ENCODE measurements at places on chromosomes 6 and 20.

GRCh38 chr6:18147616-18148015 is 7.3 kb downstream of the TPMT start:
- no peak for DNase-seq

- DNase-seq: peak; percentile 12
These were observed 485 bp upstream of the RTF2 start for GRCh38 chr20:56467968-56468315.

- DNase-seq: no peak
These were observed 11.5 kb upstream of the CDKN1A start for GRCh38 chr6:36666826-36667591.

DNA sequence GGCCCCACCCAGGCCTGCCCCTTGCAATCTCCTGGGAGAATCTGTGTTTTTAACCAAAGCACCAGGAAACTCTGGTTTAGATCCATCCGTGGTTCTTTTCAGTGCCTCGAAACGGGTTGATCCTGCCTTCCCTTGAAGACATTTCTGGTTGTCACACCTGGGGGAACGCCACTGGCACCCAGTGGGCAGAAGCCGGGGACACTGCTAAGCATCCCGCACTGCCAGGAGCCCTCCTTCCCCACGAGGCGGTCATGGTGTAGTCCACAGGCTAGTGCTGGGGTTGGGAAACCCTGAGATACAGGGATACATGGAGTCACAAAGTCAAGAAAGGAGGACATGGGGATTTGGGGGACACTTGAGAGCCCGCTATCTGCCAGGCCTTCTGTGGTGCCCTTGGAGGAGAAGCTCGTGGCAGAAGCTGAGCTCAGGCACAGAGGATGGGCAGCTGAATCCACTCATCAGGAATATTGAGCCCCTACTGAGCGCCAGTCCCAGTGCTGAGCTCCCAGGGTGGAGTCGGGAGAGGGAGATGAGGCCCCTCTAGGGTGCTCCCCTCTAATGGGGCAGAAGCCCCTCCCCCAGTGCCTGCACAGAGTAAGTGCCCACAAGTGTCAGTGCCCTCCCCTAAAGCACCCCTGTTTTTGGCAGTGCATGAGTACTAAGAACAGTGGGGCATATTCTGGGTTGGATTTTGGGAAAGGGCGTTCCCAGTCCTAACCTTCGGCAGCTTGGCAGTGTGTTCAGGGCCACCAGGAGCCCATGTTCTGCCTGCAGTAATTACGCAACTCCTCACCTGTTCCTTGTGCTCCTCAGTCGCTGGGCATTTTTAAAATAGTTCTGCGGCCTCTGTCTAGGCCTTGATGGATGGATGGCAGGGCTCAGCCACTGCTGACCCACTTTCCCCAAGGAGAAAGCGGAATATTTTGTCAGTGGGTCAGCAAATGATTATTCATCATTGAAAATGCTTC is 25.6 kb upstream of the PHACTR3 start:
- no peak for DNase-seq

DNA sequence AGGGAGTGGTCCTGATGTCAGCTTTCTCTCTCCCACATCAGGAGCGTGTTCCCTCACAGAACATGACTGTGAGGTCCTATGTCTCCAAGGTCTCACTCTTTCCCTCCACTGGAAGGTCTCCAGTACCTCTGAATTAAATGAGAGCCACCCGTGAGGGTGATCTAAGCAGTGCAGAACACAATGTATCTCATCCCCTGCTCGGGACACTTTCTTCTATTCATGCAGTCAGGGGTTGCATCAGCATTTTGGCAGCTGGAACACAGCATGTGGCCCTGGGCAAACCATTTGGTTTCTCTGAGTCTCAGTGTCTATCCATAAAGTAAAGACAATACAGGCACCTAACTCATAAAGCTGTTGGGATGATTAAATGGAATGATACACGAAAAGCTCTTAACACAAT is 34.2 kb downstream of the MAFB start:
- peak; percentile 14 for DNase-seq

GRCh38 chr20:39670988-39671387 is 708.8 kb downstream of the DHX35 start:
- DNase-seq: no peak

- no peak for DNase-seq
These were observed 157.2 kb downstream of the CDH26 start for GRCh38 chr20:60115451-60115850.

GRCh38 chr6:83215131-83216047 is 22.2 kb downstream of the RWDD2A start:
- DNase-seq: peak; percentile 48

DNA sequence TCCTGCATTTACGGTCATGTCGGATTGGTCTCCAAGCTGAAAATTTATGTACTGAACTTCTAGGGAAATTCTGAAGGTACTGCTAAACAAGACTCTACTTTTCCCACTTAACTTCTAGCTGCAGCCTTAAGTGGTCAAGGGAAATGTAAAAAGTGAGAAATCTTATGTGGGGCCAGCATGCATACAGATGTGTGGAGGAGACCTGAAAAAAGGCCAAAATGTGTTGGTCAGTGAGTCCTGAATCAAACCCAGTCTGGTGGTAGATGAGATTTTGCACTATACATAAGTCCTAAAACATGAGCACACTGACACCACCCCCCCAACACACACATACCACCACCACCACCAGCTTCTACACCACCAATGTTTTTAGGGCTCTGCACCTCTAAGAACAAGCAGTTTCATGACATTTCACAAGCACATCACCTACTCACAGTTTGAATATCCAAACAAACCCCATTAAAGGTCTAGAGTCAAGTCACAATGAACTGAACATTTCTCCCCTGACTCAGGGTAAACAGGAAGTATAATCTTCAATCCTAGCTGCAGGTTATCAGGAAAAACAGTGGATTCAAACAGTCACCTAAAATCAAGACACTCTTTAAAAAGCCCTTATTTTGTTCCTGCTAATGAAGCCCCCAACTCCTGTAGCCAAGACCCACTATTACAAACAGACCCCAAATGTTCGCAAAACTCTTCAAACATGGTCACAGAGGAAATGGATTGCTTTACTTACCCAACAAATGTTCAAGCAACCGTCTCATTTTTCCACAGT is 1.6 kb downstream of the ZMYND8 start:
- DNase-seq: no peak

DNA sequence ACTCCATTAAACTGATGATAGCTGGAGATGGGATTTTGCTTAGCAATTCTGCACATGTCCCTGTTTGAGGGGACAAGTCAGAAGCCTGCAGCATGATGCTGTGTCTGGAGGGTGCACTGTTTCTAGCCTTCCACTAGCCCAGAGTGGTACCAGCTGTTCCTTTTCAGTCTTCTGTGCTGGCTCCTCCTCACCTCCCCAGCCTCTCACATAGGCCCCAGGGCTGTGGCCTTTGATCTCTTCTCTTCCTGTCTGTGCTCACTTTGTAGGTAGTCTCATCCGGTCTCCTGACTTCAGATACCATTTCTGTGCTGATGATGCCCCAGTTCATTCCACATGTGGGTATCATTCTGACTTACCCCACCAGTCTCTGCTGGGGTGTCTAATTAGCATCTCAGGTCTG is 126.3 kb downstream of the HIVEP1 start:
- no peak for DNase-seq

DNA sequence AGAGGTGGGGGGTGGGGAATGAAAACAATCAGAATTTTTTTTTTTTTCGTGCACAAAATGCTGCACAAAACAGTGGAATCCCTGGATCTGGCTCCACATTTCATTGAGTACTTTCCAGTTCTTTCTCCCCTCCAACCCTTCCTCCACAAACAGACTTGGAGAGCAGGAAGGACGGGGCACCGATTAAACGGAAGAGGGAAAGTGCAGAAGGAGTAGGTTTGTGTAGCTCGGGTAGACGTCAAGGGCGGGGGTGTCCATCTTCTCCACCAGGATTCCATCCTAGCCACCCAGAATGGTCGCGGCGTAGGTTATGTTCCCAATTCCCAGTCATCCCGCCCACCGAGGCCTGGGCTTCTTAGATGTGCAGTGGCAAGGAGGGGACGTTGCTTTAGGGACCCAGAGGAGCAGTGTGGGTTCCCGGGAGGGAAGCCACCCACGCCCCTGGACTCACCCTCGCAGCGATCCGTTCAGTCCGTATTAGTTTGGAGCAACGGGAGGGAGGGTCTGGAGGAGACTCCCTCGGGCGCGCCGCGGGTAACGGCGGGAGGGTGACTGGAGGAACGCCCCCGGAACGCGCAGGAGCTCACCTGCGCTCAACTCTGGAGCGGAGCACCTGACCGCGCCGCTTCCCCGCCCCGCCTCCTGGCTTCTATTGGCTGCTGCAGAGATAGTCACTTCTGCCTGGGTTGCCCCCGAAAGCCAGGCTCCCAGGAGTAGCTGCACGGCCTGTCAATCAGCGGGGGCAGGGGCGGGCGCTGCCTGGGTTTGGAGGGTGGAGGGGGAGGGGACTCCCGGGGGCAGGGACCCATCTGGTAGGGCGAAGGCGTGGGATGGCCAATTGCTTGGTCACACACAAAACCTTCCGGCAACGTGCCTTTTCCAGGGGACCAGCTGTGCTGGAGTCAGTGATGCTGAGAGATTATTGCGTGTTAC is at the start of gene ENPP5:
Gene ENPP5, minus strand, starts transcription at position 624 of the 933 bp plus-strand sequence. CDS start 2,718 bp downstream, outside the sequence.
- no peak for DNase-seq

- DNase-seq: no peak
These were observed 37.8 kb upstream of the RNF144B start for GRCh38 chr6:18349386-18349785.

DNA sequence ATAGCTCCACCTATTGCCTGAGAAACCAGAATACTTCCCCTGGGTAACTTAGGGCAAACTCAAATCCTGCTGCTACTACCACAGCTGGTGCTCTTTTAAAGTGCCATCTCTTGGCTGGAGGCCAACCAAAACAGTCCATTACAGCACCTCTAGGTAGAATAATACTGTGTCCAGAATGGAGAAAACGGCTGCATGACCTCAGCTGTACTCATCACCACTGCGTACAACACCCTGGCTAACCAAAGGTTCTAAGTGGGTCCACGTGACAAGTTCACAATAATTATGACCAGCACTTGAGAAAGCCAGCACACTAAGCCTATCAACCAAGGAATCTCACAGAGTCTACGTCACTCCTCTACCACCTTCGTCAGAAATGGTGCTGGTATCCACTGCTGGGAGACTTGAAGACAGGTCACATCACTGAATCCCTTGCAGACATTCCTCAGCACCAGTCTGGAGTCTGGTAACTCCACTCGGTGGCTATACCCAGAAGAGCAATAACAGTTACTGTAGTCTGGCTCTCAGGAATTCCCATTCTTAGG is 40.9 kb upstream of the PKIB start:
- no peak for DNase-seq

DNA sequence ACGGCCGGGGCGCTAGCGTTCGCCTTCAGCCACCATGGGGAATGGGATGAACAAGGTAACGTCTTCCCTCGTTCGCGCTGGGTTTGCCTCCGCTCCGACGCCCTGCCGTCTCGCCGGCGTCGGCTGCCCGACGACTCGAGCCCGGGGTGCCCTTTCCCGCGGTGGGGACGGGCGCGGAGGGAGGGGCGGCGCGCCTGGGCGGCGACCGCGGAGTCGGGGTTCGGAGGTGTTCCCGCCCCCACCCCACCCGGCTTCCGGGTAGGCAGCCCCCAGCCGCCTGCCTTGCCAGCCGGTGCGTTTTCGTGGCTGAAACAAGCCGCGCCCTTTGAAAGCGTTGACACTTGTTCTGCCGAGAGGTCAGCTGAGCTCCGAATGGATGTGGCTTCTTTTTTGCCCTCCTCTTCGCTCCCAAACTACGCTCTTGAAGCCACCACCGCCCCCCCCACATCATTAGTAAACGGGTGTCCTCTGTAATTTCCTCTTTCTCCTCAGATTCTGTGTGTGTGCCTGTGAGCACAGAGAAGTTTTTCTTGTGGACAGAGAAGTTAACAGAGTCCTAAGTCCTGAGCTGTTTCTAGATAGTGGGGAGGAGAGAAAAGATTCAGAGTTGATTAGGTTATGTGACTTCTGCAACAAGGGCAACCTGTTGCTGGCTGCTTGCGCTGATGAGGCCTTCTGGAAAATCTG is 362 bp downstream of the DUSP22 start:
- DNase-seq: no peak

GRCh38 chr6:39910744-39911143 is 23.5 kb downstream of the MOCS1 start:
- DNase-seq: no peak

DNA sequence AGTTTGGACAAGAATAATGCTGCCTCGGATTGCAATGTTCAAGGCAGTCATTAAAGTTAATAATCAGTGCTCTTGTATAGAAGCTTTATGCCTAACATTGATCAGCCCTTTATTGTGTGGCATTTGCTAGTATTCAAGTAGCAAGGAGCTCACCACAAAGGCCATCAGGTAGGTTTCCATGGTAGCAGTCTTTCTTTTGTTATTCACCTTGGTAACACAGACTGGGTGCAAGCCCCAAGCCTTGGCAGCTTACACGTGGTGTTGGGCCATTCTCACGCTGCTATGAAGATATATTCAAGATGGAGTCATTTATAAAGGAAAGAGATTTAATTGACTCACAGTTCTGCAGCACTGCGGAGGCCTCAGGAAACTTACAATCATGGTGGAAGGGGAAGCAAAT is 149.3 kb downstream of the ADAT2 start:
- DNase-seq: no peak

DNA sequence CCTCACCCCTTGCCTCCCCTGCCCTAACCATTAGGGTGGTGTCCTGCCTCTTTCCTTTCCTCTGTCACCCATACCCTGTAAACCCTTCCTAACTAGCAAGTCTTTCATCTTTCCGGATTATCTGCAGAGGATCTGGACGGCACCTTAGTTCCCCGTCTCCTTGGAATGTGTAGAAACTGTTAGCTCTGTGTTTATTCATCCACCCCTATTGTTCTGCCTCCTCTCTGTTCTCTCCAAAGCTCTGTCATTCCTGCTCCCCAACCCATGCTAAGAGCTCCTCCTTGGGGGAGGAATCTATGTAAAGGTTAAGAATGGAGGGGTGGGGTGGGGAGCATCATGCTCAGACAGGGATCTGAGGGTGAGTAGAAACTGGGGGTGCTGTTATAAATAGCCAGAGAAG is 39.4 kb upstream of the KCNK5 start:
- DNase-seq: no peak

DNA sequence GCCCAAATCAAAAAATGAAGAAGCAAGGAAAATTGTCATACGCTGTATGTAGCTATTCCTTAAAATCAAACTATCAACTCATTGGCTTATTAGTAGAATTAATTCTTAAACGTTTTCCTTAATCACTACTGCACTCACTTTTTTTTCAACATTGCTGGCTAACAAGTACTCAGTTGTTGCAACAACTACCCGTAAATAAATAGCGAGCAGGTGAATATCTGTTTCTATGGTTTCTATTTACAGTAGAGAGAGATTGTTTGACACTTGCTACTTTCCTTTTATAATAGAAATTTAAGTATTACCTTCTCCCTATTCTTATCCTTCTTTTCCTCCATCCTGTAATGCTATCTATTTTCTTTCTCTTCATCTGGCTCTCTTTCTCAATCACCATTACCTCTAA is 25.1 kb downstream of the FRK start:
- DNase-seq: no peak

DNA sequence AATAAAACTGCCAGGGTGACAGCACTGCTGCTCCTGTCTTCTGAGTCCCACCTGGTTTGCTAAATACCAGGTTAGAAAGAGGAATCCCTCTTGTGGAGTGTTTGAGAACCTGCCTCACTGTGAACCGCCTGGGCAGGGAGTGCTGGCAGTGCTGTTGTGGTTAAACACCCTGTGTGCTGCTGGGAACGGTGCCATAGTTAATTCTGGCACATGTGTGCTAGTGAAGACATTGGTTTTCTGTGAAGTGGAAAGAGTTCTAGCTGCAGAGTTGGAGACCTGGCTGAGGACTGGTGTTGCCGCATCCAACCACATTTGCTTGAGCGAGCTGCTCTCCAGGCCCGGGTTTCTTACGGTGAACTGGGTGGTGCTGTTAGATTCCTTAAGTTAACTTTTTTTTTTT is 72.7 kb downstream of the IGF2R start:
- peak; percentile 55 for DNase-seq

- no peak for DNase-seq
These were observed 127.2 kb downstream of the CD109 start for GRCh38 chr6:73823046-73823735.
